Activated naive CD8-positive, alpha-beta T cell treated with anti-CD3 and anti-CD28 coated beads for 36 hours (primary cell): ENCODE measurements at places on chromosomes 3 and 15. TPM values are rescaled to one million over a fixed set of nuclear protein-coding genes. Genes with fewer than 3 reads are reported as not detected.

The ADCY5 gene
- total RNA-seq, result not detected

The PRR20G gene
- not detected for total RNA-seq

The BNC1 gene
- total RNA-seq, result not detected

The P2RY14 gene
- total RNA-seq, result 1.5 TPM

The STX19 gene
- total RNA-seq, result not detected

The SLC6A1 gene
- total RNA-seq, result not detected

The SEMA3B gene
- 1.2 TPM for total RNA-seq
